T1000 (cell line): ENCODE measurements at places on chromosomes 2 and 18.

- DNase-seq, result no peak
Observed at GRCh38 chr2:36967236-36967876, 1.0 kb upstream of the STRN start.

GRCh38 chr2:56523816-56524215 lies 340.0 kb downstream of the CCDC85A start:
- no peak for DNase-seq

GRCh38 chr2:66346231-66346664 lies 88.7 kb upstream of the MEIS1 start:
- DNase-seq, result no peak

GRCh38 chr2:64699712-64700111 lies 46.0 kb upstream of the SERTAD2 start:
- no peak for DNase-seq

DNA sequence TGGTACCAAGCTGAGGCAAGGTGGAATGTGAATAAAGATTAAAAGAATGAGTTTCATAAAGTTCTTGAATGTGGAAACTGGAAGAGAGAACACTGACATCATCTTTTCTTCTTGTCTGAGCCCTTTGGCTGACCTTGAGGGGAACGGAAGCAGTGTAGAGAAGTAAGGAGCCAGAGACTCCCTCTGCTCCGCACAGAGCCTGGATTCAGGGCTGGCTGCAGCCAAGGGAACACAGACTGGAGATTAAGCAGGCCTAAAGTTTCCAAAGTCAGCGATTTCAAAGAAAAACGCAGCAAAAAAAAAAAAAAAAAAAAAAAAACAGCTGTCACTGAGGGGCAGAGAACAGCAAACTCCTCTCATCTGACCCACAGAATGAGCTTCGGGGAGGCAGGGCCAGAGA lies 19.3 kb upstream of the ALK start:
- DNase-seq, result no peak

- no peak for DNase-seq
Observed at GRCh38 chr18:7839548-7839947, 272.4 kb downstream of the PTPRM start.

- DNase-seq, result no peak
Observed at GRCh38 chr2:20565101-20565622, 85.7 kb downstream of the HS1BP3 start.

DNA sequence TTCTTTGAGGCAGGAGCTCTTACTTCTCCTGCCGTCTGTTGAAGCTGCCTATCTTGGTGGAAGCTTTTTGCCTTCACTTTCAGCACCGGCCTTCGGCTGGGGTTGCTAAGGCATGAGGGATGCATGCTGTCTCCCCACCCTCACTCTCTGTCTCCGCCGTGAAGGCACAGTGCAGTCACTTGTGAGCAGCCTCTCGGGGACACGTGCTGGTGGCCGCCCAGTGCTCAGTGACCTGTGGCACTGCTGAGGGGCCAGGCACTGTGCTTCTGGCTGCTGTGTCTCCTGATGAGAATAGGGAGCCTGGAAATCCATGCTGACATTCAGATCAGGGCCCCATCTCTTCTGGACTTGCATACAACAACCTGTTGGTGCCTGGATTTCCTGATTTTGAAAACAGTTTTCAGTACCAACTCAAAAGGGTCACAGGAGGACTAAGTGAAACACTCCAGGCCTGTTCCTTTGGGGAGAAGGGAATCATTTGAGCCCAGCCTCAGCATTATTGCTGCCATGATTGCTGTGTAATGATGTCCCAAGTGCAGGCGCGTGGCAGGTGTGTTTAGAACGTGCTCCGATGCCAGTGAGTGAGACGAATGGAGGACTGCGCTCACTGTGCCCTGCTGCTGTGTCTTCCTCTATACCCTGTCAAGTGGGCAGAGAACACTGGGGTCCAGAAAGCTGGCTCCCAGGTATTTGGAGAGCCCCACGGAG lies 218.1 kb downstream of the SEPTIN10 start:
- no peak for DNase-seq

DNA sequence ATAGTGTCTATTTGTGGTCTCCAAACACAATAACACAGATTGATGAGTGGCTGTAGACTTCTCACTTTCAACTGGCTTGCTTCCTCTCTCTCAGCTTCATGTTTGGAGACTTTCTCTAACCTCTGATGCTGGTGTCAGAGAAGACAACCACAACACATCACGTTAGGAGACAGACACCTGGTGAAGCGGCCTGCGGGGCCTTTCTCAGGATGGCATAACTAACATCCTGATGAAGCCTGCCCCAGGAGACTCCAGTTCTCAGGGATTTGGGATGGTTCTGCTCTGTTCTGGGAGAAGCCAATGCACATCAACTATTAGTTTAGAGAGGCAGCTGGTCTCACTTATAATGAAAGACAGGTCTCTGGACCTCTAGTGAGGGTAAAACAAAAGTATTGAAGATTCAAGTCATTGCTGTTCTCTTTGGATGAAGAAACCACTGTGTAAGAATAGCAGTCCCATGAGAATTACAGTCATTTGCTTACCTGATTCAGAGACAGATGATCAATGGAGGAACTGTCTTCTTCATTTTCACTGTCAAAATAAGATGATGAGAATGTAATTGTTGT lies 2.0 kb downstream of the IL1A start:
- DNase-seq, result no peak

- DNase-seq, result no peak
Observed at GRCh38 chr2:84838434-84839145, 42.3 kb downstream of the TRABD2A start.

DNA sequence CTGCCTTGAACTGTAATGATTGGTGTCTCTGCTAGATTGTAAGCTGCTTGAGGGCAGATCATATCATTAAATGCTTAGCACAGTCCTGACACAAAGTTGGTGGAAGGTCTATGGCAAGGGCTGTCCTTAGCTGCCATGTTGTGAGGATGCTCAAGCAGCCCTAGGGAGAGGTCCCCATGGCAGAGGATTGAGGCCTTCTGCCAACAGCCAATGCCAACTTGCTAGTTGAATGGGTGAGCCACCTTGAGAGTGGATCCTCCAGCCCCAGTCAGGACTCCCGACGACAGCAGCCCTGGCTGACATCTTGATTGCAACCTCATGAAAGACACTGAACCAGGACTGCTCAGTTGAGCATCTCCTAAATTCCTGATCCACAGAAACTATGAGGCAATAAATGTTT lies 115.3 kb upstream of the SMAD2 start:
- DNase-seq, result no peak

DNA sequence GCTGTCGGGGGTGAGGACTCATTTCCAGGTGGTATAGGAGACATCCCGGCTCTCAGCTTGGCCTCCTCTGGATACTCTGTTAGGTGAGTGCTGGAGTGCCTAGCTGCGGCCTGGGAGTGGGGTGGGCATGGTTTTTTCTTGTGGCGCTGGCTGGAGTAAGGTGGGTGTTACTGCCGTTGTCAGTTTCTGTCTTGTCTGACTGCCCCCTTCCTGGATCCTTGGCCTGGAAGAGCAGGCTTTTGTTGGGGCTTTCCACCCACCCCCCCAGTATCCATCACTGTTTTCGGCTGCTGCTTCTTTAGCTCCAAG lies 69.2 kb downstream of the DGKD start:
- DNase-seq, result no peak

GRCh38 chr2:219335373-219335786 lies 2.8 kb upstream of the RESP18 start:
- DNase-seq, result no peak

- no peak for DNase-seq
Observed at GRCh38 chr2:128594953-128595677, 276.4 kb upstream of the HS6ST1 start.

- DNase-seq, result no peak
Observed at GRCh38 chr2:128380061-128380889, 61.6 kb upstream of the HS6ST1 start.

DNA sequence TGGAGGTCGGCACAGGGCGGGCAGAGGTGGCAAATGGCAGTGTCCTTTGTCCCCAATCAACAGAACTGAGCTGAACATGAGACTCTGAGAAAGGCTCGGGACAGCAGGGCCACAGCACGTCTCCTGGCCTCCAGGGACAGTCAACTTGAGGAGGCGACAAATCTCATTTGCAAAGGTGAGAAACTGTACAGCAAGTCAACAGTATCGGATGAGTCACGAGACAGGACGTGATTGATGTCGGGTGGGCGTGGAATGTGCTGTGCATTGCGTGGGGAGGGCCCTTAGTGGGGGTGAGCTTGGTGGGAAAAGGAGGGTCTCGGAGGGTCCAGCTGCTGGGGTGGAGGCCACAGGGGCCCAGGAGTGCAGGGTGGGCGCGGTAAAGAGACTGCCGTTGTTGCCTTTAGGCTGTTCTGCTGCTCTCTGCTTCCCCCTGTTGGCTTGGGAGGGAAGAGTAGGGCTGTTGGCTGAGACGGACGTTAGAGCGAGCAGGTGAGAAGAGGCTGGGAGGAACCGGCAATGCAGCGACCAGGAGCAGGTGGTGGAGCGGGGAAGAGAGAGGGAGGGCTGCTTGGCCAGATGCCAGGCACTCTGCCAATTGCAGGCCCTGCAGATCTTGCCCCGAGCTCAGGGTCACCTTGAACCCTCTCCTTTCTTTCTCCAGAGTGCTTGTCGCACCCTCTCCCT lies 164.3 kb downstream of the BCL2 start:
- DNase-seq, result no peak
